Stimulated activated CD4-positive, alpha-beta T cell treated with anti-CD3 and anti-CD28 coated beads, Interleukin-1b, Interleukin-23, amount 100 ng/mL, for 1 hour (primary cell): ENCODE measurements at places on chromosomes 16 and 17.

- no peak for DNase-seq
These were observed 16.9 kb upstream of the GLIS2 start for GRCh38 chr16:4298761-4299522.

GRCh38 chr17:82494236-82495055 is 25.1 kb upstream of the FOXK2 start:
- peak; percentile 79 for DNase-seq

DNA sequence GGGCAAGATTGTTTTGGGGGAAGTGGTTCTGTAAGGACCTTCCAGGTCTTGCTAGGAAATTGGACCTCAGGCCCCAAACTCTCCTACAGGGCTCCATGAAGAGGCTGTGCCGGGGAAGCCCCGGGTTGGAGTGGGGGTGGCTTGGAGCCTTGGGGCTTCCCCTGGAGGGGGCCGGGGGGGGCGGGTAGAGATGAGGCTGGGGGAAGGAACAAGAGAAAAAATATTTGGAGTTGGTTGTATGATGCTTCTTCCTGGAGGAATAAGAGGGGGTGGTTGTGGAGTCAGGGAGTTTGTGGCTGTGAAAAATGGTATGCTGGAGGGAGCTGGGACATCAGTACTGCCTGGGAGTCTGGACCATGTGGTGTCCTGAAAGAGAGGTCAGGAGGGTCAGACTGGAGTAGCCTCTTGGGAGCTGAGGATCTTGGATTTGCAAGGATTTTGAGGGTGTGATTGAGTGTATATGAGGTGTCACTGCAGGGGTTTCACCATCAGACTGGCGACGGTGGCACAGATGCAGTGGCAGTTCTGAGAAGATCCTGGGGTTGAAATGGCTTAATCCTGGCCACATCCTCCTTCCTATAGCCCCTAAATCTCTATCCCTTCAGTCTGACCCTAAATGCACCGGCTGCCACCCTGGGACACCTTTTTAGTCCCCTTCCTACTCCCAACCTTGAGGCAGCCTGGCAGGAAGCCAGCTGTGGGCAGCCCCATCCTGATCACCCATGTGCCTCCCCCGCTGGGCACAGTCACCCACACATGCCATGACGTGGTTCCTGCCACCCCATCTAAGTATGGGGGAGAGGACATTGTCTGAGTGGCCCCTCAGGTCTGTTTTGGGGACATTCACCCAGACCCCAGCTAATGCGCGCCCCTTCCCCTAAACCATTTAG is 10.9 kb downstream of the RARA start:
- peak; percentile 80 for DNase-seq

- no peak for DNase-seq
These were observed 54.3 kb upstream of the B4GALNT2 start for GRCh38 chr17:49078248-49078647.

DNA sequence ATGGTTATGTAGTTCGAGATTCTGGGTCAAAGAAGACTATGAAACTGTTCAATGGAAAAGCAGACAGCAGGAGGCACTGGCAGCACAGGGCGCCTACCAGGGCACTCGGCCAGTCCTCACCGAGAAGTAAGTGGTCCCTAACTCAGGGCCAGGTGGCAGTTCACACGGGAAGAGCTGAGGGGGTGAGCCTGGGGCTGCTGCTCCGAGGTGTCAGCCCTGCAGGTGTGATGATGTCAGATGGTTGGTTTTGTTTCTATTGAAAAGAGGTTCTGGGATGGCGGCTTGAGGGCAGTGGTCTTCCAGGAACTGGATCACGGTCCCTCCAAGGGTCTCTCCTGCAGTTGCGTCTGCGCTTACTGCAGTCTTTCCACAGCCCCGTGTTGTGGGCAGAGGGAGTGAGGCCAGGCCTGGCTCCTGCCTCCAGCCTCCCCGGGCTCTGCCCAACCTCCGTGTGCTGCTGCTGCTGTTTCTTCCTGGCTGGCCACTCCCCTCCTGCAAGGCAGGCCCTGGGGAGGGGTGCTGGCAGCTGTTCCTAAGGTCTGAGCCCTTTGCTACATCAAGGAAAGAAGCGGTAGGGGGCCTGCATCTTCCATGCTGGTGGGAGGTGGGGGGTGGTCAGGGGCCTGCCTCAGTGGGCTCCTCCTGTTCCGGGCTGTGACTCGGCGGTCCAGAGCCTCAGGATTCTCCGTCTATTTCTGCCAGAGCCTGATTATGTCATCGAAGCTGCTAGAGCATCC is 22.6 kb downstream of the RNF213 start:
- DNase-seq = no peak

DNA sequence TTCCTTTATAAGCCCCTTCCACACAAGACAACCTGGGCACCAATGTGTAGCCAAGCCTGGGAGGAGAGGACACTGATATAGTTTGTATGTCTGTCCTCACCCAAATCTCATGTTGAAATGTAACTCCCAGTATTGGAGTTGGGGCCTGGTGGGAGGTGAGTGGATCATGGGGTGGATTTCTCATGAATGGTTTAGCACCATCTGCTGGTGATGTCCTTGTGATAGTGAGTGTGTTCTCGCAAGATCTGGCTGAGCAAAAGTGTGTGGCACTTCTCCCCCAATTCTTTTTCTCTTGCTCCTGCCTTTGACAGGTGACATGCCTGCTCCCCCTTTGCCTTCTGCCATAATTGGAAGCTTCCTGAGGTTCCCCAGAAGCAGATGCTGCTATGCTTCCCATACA is 135.8 kb downstream of the USP31 start:
- DNase-seq = no peak

- no peak for DNase-seq
These were observed 943 bp upstream of the COTL1 start for GRCh38 chr16:84618581-84619460.

DNA sequence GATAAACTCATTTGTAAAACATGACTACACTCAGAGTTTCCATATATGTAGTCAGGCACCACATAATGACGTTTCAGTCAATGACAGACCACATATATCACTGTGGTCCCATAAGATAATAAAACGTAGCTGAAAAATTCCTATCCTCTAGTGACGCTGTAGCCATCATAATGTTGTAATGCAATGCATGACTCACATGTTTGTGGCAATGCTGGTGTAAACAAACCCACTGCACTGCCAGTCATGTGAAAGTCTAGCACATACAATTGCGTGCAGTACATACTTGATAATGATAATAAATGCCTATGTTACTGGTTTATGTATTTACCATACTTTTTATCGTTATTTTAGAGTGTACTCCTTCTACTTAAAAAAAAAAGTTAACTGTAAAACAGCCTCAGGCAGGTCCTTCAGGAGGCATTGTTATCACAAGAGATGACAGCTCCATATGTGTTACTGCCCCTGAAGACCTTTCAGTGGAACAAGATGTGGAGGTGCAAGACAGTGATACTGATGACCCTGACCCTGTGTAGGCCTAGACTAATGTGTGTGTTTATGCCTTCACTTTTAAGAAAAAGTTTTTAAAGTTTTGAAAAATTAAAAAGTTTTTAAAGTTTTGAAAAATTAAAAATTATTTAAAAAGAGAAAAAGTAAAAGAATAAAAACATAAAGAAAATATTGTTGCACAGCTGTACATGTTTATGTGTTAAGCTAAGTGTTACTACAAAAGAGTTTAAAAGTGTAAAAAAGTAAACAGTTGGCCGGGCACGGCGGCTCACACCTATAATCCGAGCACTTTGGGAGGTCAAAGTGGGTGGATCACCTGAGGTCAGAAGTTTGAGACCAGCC is 9.0 kb downstream of the STAT5B start:
- no peak for DNase-seq

GRCh38 chr17:45305530-45306087 is 11.2 kb downstream of the MAP3K14 start:
- DNase-seq = no peak

DNA sequence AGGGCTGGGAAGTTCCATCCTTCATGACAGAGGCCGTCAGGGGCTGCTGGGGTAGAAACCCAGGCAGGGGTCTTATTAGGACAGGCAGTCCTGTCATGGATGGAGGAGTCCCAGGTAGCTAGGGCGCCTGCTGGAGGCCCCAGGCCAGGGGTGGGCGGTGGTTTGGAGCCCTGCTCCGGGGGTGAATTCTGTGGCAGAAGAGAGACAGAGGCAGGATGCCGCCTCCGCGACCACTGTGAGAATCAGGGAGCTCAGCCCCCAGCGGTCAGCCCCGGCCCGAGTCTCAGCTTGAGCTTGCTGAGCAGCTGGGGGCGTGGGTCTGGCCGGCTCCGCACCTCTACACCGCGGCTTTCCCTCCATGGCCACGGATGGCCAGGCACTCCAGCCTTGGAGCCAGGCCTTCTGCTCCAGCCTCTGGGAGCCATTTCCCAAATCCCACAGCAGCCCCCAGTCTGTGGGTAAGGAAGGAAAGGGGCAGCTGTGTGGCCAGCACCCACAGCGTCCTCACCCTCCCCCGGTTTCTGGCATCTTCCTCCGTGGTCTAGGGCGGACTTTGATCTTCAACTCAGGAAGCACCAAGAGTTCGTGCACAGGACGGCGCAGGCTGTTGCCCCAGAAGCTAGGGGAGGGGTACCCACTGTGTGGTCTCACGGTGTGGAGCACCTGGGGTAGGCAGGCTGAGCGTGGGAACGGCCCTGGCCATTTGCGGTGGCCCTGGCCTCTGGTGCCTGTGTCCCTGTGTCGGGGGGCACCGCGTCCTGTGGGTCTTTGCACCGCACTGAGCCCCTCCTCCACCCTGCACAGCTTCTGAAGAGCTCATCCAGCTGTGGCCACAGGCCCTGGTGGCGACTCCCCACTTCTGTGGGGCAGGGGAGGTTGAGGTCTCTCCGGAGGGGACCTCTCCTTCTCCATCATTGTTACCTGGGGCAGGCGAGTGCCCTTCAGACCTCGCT is 14.1 kb downstream of the CD7 start:
- no peak for DNase-seq

DNA sequence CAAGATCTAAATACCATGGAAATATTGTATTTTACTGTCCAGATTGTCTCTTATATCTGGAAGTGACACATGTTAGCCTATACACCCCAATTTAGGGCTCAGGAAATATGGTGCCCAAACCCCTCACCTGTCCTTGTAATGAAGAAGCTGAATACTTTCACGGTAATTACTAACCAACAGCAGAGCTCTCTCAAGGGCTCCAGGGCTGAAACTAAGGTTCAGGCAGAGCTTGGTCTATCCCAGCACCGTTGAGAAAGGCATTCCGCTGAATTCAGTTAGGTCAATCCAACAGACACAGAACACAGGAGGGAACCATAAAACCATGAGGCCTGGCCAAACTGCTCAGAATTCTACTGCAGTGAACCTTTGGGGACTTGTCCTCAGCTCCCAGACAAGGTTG is 14.9 kb downstream of the MYO18A start:
- no peak for DNase-seq

- DNase-seq = peak; percentile 29
These were observed at the start of gene TNFSF12 for GRCh38 chr17:7548585-7549400. TSS of gene TNFSF12 (plus strand) at chr17:7549058. CDS start at chr17:7549154, 96 bp downstream.

- DNase-seq = no peak
These were observed 5.9 kb upstream of the NAGS start for GRCh38 chr17:43998552-43998951.

GRCh38 chr16:30736995-30737793 is 11.0 kb upstream of the PHKG2 start:
- DNase-seq = no peak

GRCh38 chr17:50916708-50917417 is 50.7 kb upstream of the TOB1 start:
- DNase-seq = no peak

DNA sequence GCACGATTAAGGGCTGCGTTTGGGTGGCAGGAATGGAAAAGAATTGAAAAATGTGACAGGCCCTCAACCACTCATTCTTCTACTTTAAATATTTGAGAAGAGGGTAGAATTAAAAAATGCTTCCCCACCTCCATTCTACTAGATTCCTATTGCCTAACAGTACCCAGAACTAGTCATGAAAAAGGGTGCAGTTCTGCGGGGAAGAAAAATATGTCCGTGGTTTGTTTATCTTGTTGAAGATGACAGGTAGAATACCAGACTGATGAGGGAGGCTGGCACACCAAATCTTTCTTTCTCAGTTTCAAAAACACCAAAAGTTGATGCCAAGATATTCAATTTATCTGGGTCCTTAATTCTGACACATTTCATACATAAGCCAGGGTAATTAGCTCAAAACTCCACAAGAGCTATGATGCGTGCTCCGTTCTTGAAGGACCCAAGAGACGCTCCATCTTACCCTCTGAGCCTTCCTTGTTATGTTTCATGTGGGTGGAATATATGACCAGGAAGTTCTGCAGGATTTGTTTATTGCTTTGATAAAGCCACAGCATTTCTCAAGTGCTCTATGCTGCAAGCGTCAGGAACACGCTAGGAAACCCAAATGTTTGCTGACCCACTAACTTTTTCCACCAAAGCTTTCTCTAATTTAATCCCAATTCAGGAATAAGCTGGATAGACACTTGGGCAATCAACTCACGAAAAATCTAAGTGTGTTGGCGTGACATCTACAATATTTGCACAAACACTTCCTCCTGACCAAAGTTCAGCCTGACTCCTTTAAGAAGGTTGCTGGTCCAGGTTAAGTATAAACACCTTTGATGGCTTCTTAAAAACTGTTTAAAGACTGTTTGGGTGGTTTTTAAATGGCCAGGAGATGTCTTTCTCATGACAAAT is 20.6 kb upstream of the GAN start:
- no peak for DNase-seq

DNA sequence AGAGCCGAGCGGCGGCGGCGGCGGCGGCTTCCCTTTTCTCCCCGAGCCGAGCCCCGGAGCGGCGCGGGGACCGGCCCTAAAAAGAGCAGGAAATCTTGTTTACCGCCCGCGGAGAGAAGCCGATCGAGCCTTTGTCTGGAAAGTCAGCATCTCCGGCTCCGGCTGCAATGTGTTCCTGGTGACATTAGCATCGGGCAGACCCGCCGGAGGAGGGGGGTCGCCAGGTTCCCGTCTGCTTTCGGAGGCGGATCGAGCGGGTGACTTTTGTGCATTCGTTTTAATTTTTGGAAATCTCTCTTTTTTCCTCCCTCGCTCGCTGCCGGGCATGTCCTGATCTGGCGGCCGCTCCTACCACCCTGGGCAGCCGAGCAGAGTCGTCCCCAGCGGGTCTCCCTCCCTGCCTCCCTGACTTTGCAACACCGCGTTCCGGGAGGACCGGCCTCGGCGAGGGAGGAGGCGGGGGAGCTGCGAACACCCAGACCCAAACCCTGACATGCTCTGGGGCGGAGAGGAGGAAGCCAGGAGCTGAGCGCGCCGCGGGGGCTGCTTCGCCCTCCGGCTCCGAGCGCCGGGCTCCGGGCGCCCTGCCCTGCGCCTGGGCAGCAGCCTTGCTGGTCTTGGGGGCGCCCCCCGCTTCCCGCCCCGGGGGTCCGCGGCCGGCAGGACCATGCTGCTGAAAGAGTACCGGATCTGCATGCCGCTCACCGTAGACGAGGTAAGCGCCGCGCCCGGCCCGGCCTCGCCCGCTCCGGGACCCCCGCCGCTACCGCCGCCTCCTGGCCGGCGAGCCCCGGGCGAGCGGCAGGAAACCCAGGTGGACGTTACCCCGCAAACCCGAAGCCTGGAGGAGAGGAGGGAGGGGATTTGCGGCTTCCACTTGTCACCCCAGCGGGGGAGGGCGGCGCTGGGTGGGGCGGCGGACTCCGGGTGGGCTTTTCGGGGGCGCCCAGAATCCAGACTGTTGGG is 690 bp downstream of the PITPNC1 start:
- DNase-seq = no peak
